ENCODE measurements at places on chromosomes 7 and 10.

DNA sequence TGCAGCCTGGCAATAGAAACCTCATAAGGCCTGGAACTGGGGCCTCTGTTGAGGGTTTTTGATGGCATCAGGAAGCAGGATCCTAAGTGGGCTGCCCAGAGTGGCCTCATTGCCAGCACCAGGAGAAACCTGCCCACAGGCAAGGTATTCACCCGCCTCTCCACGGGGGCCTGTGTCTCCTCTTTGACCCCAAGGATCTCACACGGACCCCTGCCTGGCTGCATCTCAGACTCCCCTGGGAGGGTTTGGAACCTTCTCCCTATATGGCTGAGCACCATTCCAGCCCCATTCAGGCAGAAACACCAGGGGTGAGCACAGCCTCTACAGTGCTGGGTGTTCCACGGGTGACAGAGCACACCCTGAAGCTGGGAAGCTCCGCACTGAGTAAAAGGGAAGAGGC, 14.6 kb upstream of the C10orf71 start:
- no peak for DNase-seq

GRCh38 chr7:66348959-66349358, 143.8 kb downstream of the TPST1 start:
- no peak for DNase-seq

DNA sequence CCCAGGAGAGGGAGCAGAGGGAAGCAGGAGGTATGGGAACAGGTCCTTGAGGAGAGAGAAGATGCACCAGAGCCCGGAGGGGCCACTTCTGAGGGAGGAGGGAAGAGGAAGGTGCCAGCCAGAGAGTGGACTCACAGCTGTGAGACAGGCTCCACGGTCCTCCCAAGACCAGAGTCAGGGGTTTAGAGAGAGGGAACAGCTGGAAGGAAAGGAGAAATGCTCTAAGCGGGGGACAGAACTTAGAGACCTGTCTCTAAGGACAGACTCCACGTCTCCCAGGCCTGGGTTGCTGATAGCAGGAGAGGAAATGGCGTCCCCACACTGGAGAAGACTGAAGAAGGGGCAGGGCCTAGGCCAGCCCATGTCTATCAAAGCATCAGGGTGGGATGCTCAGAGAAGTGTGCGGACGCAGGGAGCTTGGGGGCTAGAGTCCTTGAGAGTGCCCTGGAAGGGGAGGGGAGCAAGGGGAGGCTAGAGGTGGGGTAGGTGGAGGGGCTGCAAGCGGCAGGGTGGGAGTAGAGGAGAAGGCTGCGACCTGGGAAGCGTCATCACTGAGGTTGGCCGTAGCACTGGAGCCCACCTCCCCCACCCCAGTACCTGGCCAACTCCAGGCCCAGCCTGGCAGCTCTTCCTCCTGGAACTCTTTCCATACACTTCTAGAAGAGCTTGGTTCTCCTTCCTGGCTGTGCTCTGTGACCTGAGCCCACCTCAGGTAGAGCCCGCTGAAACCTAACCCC, 25.6 kb upstream of the GRID1 start:
- DNase-seq = no peak

GRCh38 chr7:95056901-95057300, 149.5 kb downstream of the PPP1R9A start:
- DNase-seq = no peak

DNA sequence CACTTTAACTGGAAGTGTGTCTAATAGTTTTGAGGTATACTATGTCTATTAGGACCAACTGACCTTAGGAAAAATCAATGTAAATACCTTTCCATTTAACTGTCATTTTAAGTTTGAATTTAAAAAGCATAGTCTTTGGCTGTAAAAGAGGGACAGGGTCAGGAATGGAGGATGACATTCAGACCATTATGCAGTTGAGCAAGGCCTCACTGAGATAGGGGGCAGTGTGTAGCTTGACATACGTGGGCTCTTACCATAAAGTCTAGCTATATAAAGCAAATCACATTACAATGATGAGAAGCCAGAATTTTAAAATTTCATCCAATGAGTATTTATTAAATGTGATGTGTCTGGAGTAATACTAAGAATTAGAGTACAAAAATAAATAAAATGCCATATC, 17.9 kb downstream of the PALS2 start:
- DNase-seq = no peak

DNA sequence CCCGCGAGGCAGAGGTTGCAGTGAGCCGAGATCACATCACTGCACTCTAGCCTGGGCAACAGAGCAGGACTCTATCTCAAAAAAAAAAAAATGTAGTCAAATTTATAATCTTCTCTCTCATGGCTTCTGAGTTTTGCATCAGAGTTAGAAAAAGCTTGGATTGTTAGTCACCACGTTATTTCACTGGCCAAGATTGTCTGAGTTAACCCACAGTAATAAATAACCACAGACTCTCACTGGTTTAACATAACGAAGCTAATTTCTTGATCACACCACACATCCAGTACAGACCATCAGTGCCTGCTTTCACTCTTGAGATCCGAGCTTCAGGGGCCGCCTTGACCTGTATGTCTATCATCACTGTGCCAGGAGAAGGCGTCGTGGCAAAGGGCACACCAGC, 116.8 kb upstream of the JCAD start:
- no peak for DNase-seq

- DNase-seq = no peak
These were observed 79.7 kb downstream of the GNAT3 start for GRCh38 chr7:80432166-80432565.

GRCh38 chr10:61451357-61451756, 1.8 kb downstream of the TMEM26 start:
- no peak for DNase-seq

GRCh38 chr7:121187676-121188075, 141.1 kb upstream of the WNT16 start:
- DNase-seq = no peak

GRCh38 chr10:5812283-5813090, 747 bp downstream of the GDI2 start:
- DNase-seq = peak; percentile 49

DNA sequence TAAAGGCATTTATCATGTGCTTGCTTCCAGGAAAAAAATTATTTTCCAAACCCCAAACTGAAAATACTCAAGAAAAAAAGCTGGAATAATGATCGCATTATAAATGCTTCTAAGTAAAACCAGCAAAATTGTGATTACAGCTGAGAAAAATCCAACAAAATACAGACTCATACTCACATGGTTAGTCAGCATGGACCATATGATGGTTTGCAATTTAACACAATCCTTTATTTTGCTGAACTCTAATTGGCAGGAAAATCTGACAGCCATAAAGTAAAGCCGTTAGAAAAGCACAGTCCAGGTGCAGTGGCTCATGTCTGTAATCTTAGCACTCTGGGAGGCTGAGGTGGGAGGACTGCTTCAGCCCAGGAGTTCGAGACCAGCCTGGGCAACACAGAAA, 59.6 kb downstream of the BRI3 start:
- no peak for DNase-seq

GRCh38 chr7:137306748-137307147, 36.8 kb downstream of the PTN start:
- no peak for DNase-seq

GRCh38 chr7:110502888-110503465, 588.0 kb upstream of the LRRN3 start:
- DNase-seq = no peak

DNA sequence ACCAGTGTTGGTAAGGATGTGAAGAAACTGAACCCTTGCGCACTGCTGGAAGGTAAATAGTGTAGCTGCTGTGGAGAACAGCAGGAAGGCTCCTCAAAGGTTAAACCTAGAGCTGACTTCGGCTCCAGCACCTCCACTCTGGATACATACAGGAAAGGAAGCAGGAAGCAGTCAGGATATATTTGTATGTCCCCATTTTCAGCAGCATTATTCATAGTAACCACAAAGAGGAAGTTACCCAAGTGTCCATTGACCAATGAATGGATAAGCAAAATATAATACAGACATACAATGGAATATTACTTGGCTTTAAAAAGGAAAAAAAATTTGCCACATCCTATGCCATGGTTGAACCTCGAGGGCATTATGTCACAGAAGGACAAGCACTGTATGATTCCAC, 15.0 kb downstream of the RET start:
- DNase-seq = no peak

DNA sequence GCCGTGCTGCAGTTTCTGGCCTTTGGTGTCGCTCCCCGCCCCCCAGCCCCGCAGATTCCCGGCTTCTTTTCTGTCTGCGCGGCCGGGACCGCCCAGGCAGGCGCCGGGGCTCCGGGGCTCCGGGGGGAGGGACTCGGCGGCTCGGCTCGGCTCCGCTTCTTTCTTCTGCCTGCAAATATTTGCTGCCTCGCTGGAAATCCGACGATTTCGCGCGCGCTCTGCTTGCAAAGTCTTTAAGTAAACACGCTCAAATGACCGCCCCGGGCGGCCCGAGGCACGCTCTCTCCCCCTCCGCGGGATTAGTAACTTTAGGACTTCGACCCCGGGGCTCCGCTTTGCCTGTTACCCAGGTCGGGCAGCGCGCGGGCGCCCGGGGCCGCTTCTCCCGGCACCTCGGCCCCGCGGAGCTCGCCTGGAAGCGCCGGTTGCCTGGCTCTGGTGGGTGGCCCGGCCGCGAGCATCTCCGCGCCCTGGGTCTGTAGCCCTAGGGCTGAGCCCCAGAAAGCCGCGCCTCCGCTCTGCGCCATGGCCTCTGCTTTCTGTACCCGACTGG, 3.9 kb upstream of the GATA3 start:
- no peak for DNase-seq

DNA sequence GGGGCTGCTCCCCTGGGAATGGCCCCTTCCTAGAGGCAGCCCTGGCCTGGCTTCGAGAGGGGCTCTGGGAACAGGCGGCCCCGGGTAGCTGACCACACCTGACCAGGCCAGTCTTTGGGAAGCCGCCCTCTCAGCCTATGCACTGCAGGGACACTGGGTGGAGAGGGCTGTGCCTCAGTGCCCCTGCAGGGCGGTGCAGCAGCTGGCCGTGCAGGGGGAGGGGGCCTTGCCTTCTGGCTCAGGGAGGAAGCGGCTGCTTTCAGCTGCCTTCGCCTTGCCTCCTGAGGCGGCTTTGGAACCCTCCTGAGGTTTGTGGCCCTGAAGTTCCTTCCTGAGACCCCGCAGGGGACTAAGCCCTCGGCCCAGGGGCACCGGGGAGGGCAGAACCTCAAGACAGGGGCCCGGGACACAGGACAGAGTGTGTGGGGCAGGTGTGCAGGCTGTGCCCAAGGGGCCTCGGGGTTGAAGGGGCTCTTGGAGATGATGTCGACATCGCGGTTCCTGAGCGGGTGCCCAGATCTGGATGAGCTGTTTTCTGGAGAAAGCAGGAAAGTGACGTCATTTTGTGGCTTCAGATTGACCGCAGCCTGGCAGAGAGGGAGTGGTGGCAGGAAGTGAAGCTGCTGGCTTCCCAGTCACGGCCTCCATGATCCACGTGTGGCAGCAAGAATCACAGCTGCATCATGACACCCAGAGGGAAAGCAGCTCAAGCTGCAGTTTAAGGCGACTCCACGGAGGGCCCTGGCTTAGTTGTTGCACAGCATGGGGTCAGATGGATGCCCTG, 17.7 kb downstream of the ADAM8 start:
- DNase-seq = peak; percentile 85

DNA sequence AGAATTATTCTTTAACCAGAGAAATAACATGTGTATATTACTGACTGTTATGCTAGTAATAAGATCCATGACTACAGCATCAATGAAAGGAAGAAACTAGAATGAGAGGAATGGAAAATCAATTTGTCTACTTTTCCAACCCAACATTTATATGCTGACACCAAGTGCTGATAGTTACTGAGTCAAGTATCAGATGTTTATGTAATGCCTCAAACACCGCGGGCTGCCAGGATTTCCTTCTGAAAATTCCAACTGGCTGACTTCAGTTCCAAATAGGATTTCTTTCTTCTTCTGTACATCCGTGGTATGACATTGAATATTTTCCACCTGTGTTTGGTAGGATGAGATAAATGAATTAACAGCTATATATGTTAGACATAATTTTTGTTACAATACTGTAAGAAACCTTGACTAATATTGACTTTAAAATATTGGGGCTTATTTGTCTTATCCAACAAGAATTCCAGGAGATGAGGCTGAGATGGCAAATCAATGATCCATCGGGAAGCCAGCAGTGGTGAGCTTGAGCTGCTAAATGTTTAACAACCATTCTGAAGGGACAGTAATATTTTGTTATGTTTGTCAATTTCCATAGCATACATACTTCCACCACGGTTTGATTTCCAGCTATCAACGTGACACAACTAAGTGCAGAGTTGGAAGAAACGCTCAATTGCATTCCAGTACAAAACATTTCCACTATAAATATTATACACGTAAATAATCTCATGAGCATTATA, 435.2 kb upstream of the AUTS2 start:
- no peak for DNase-seq

GRCh38 chr10:133299224-133299623, 9.4 kb downstream of the TUBGCP2 start:
- no peak for DNase-seq

DNA sequence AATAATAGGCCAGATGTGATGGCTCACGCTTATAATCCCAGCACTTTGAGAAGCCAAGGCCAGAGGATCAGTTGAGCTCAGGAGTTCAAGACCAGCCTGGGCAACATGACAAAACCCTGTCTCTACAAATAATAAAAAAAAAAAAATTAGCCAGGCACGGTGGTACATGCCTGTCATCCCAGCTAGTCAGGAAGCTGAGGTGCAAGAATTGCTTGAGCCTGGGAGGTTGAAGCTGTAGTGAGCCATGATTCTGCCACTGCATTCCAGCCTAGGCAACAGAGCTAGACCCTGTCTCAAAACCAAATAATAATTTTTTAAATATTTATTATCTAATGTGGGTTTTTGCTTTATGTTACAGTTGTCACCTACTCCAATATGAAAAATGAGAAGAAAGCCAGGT, 178.9 kb downstream of the ADK start:
- DNase-seq = no peak

- DNase-seq = no peak
These were observed 10.5 kb upstream of the HYCC1 start for GRCh38 chr7:23024454-23024853.

- DNase-seq = no peak
These were observed 1.2 kb upstream of the PLCE1 start for GRCh38 chr10:93992400-93993030.

Data from CD4-positive, alpha-beta T cell treated with Interleukin-21 for 1 hour (primary cell).